Midbrain (tissue), 1 donor: ENCODE measurements at places on chromosomes 4 and X.

DNA sequence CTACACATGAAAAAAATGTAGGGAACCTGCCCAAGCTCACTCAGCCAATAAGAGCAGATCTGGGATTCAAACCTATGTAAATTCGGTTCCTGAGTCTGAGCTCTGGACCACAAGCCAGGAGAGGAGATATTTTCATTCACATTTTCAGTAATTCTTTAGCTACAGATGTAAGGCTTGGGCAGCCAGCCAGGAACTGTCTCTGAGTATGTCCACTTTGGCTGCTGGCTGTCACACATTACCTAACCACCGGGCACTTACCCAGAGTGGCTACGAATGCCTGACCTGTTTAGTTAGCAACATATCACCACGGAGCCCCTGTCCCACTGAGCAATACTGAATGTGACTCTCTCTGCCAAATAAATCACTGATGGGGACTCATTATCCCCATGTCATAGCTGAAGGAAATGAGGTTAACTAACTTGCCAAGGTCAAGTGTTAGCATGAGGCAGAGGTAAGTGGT, 15.3 kb downstream of the USP46 start:
- no peak for DNase-seq

DNA sequence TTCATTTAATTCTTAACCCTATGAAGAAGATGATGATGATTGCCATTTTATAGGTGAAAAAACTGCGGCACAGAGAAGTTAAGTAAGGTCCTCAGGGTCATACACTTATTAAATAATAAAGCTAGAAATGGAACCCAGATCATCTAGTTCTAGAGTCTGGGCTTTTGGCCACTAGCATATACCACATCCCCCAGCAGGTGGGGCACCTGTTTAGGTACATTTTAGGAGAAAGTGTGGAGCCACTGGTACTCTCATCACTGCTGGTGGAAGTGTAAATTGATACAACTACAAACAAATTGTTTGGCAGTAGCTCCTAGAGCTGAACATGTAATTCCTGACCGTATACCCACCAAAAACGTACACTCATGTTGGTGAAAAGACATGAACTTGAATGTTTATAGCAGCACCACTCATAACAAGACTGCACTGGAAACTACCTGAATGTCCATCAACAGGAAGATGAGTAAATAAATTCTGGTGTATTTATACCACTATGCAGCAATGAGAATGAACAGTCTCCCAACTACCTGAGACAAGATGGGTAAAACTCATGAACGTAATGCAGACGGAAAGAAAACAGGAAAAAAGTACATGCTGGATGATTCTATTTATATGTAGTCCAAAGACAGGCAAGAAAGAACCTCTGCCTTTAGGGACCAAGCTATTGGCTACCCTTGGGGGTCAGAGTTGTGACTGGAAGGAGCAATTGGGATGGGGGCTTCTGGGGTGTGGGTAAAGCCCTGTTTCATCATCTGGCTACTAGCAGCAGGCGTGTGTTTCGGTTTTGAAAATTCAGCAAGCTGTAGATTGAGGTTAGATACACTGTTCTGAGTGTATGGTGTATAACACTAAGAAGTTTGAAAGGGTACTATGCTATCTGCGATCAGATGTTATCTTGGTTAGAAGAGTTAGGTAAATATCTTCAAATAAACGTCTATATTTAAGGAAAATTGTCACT, 72.3 kb upstream of the ADGRG2 start:
- no peak for DNase-seq

DNA sequence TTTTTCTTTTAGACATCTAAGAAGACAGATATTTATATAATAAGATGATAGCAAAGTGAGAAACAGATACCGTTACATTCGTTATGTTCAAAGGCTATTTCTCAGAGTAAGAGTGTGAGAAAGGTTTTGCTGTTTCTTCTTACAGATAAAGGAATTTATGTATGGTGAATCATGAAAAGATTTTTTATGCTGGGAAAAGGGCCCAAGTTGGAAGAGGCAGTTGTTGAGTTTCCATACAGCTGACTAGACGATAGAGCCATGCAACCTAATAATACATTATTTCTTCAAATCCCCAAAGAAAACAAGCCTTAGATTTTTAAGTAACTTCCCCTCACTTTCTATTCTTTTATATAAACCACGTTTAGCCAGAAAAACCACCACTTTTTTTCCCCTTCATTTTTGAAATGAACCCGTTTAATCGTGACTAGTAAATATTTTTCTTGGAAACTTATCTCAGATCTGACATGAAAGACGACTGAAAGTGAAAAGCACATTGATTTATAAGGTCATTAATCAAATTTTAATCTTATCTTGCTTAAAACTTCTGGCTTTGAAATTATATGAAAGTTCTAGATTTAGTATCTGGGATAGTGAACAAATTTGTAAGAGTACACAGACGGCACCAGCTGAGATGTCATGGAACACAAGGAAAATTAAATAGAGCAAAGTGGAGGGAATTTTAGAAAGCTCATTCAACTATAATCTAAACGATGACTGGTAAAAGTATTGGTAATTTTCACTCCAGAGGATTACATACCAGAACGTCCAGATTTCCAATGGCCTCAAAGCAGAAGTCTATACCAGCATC, 10.9 kb downstream of the ADH6 start:
- no peak for DNase-seq

GRCh38 chrX:84737471-84737871, 235.2 kb upstream of the HDX start:
- no peak for DNase-seq

DNA sequence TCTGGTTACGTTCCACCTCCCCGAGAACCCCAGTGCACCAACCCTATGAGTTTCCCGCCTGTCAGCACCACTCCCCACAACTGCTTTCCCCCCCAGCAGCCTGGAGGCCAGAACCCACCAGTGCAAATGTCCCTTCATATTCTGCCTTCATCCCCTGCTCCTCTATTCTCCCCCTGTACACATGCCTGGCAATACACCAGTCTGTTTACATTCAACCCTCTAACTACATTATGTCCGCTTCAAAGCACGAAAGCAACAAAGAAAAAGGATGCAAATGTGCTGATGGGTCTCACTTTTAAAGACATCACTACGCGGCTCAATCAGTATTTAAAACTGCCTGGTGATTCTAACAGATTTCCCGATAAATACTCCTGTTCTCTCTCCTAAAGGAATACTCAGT, 126.7 kb upstream of the SORBS2 start:
- no peak for DNase-seq

- DNase-seq: no peak
Observed at GRCh38 chrX:22037225-22037624, 5.1 kb downstream of the PHEX start.

GRCh38 chr4:170242471-170242870, 152.7 kb upstream of the AADAT start:
- no peak for DNase-seq

DNA sequence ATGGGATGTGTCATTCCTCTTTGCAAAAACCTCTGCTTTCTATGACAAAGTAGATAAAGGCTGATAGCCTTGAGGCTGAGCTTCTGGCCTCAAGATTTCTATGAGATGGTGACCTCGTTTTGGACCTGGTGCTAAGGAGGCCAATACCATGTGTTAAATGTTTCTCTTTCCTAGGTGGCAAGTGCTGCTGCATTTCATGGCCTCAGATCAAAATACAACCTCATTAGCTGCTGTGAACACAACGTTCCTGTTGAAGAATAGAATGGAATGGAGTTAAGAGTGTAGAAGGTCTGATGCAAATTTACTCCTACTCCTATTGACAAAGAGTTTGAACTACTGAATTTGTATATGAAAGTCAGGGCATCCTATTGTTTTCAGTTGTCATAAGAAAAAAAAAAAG, 112.0 kb downstream of the C4orf51 start:
- DNase-seq: no peak

DNA sequence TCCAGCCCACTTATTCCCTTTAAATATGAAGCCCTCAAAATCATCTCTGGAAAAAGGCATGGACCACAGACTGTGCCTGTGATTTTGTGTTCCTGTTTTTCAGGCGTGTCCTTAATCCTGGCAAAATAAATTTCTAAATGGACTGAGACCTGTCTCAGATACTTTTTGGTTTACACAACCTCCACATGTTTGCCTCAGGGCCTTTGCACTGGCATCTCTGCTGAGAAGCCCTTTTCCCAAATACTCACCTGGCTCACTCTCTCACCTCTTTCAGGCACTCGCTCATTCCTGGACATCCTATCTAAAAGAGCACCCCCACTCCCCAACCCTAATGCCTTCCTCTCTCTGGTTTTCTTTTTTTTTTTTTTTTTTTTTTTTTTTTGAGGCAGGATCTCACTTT, 40.5 kb downstream of the CHRNA9 start:
- no peak for DNase-seq

DNA sequence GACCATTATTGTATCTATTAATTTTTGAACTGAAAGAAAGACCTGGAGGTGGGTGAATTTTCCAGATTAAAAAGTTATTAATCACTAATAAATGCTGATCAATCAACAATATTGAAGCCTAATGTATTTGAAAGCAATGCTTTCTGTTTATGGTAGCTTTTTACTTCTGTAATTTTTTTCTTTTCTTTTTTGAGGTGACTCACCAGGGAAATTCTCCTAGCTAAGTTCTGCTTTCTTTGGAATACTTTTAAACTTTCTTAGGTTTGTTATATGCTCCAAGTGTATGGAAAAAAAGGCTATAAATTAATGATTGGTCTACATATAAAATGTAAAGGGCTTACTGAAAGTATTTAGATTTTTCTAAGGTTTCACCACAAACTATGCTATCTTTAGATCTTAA, 94.2 kb downstream of the MBNL3 start:
- no peak for DNase-seq

DNA sequence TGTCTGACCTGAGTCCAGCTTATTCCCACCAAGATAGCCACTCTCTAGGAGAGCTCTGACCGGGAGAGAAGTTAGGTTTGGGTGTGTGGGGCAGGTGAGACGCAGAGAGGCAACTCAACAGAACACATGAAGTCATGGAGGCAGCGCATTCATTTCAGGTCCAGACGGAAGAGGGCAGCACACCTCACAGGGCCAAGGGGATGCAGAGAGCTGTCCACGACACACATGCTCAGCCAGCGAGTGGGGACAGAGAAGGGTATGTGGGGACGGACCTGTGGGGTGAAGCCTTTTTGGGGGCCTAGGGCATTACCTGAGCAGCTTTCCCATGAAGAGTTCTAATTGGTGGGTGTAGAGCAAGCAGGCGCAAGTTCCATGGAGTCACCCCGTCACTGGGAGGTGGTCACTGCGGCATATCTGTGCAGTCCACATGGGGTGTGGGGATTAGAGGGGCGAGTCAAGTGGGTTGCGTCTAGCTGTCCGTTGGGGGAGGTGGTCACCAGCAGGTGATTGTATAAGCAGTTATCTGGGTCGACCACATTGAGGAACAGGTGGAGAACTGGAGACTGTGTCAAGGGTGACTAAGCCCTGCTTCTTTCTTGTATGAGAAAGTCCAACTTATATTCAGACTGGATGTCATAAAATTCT, 24.3 kb upstream of the UXT start:
- DNase-seq: no peak

DNA sequence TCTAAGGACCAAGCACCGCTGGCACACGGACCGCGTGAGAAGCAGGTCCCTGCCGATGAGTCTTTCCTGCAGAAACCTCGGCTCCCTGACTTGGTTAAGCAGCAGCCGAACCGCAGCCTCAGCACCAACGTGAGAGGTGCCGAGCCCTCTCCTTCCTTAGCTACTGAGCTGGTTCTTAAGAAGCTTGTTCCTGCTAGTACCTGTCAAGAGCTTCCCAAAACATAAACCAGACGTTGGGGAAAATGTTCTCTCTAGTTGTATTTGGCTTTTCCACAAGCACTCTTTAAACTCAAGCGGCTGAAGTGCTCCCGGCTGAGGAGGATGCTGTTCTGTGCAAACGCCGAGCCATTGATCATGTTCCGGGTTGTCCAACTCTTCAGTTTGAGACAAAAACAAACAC, 29.3 kb upstream of the TLR3 start:
- no peak for DNase-seq

DNA sequence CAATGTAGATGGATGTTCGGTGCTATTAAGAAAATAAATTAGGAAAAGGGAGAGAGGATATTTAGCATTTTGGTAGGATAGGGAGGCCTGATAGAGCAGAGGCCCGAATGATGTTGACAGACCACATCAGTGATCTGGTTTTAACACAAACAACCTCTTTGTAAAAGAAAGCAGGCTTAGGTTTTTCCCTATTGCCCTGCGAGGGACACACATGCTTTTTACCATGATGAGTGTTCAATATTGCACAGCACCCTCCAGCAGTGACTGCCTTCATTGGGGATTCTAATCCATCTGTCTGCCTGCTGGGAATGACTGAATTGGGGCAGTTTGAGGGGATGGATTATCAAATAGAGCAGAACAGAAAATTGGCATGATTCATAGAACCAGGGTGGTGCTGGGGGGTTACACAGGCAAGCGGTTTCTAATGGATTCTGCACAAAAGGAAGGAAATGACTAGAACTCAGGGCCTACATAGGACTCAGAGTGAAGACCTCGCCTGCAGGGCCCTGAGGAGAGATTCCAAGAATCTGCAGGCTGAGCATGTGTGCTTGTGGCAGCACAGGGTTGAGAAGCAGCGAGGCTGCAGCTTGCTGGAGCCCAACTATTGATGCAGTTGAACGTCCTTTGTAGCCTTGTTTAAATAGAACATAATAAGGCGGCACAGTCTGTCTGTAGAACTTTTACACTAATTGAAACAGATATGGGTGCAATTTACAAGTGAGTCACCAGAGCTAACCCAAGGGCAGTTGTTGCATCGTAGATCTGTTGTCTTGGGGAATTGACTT, 58.0 kb downstream of the RHOH start:
- DNase-seq: no peak

DNA sequence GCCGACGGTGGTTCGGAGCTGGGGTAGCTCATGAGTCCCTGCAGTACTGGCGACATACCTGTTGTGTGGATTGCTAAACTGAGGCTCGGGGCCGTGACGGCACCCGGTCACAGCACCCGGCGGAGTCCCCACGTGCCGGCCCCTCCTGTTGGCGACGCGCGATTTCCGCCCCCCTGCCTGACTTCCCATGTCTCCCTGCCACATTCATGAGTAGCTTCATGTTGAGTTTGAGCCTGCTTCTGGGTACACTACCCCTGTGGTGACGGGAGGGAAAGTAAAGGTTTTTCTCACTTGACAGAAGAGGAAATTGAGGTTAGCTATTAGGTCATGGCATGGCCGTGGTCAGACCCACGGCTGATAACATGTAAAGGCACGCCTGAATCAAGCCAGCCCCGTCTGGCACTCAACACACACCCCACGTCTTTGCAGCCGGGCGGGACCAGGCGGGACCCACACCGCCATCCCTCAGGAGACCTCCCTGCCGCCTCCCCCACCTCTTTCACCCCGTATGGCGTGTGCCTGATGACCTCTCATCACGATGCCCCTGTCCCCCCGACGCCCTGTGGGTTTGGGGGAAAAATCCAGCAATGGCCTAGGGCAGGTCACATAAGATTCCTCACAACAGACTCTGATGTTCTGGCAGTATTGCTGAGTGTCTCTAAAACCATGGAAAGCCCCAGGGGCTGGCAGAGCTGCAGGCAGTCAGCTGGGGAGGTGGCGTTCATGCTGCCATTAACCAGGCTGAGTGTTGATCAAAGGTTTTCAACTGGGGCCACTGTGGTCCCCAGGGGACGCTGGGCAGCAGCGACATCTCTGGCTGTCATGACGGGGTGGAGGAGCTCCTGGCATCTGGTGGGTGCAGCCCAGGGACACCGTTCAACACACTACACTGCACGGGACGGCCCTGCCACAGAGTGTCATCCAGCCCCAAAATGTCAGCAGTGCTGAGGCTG, 29.2 kb downstream of the P2RY8 start:
- no peak for DNase-seq

- peak; percentile 84 for DNase-seq
Observed at GRCh38 chr4:53196882-53197771, 168.7 kb downstream of the SCFD2 start.
